ENCODE measurements at places on chromosomes 11 and 22.

DNA sequence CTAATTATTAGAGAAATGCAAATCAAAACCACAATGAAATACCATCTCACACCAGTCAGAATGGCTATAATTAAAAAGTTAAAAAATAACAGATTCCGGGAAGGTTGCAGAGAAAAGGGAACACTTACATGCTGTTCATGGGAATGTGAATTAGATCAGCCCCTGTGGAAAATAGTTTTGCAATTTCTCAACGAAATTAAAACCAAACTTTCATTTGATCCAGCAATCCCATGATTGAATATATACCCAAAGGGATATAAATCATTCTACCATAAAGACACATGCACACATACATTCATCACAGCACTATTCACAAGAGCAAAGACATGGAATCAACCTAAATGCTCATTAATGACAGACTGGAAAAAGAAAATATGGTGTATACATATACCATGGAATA is 32.5 kb downstream of the NOX4 start:
- DNase-seq, result no peak

DNA sequence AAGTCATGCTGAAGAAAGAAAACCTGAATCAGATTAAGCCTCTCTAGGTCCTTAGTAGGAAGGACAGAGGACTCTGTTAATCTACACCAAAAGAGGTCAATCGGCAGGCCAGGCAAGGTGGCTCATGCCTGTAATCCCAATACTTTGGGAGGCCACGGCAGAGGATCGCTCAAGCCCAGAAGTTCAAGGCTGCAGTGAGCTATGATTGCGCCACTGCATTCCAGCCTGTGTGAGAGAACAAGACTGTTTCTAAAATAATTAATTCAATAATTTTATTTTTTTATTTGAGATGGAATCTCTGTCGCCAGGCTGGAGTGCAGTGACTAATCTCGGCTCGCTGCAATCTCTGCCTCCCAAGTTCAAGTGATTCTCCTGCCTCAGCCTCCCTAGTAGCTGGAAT is 4.5 kb downstream of the XRCC6 start:
- DNase-seq, result no peak

- DNase-seq, result no peak
Measured at GRCh38 chr11:33582636-33583325, 117.8 kb downstream of the C11orf91 start.

DNA sequence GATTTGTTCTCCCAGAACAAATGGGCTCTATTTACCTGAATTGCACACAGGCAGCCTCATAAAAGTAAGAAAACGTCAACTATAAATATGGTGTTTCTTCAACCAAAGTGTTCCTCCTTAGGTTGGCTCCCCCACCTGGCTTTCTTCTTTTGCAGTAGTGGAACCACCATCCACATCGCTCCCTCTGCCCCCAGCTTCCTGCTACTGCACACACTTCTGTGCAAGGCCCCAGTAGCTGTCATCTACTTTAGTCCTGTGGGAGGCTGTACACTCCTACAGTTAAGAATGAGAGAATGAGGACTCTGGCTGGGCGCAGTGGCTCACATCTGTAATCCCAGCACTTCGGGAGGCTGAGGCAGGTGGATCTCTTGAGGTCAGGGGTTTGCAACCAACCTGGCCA is 89.5 kb downstream of the BMAL1 start:
- no peak for DNase-seq

- no peak for DNase-seq
Measured at GRCh38 chr22:50056214-50056972, 1.7 kb downstream of the TTLL8 start.

DNA sequence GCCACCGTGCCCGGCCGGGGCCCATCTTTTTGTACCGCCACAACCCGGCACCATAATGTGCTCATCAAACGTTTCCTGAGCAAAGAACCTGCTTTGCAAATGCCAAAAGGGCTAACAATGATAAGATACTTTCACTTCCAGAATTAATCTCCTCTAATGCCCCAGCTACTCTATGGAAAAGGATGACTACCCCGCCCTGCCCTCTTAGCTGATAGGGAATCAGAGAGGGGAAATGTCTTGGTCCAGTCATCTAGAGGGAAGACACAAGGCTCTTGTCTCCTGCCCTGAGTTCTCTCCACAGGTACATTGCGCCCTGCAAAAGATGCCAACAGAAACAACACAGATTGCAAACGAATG is 586 bp downstream of the TTLL1 start:
- no peak for DNase-seq

- no peak for DNase-seq
Measured at GRCh38 chr22:28417431-28417830, 262.2 kb downstream of the TTC28 start.
